NCI-H2081 (cell line): ENCODE measurements at places on chromosomes 4 and X.

GRCh38 chr4:186201535-186202230, 10.3 kb downstream of the CYP4V2 start:
- DNase-seq = no peak

DNA sequence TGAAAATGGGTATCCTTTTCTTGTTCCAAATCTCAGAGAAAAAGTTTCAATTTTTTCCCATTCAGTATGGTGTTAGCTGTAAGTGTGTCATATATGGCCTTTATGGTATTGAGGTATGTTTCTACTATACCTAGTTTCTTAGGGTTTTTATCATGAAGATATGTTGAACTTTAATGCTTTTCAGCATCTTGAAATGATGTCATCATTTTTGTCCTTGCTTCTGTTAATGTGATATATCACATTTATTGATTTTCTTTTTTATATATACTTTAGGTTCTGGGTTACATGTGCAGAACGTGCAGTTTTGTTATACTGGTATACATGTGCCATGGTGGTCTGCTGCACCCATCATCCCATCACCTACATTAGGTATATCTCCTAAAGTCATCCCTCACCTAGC, 44.9 kb downstream of the FOXR2 start:
- DNase-seq = no peak

DNA sequence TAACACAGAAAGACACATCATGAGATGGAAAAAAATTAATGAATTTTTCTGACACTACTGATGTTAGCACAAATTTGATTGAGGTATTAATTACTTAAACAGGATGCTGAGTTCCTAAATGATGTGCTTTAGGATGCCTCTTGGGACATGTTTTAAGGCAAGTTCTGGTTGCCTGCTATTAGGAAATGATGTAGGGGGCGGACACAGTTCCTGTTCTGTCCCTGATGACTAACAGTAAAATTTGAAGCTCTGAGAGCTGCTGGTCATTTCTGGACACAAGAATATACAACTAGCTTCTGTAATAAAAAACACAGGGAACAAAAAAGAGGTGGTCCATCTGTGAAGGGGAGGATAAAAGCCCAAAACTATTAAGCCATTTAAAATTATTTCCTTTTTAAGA, 163.2 kb upstream of the ETNPPL start:
- no peak for DNase-seq

DNA sequence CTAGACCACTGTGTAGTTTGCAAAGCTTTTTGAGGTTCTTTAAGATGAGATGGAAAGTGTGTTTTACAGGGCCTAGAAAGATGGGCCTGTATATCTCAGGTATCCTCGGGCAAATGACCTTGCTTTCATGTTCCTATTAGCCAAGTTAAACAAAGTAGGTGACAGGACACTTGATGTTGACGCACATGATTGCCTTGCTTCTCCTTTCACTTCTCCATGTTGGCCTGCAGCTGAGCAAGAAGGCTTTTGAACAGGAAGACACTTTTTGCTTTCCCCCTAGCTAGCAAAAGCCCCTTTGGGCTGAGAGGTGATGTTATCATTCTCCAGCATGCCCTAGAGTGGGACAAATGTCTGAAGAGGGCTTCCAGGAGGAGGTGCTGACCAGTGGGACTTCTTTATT, 202.1 kb downstream of the GPC3 start:
- DNase-seq = no peak

DNA sequence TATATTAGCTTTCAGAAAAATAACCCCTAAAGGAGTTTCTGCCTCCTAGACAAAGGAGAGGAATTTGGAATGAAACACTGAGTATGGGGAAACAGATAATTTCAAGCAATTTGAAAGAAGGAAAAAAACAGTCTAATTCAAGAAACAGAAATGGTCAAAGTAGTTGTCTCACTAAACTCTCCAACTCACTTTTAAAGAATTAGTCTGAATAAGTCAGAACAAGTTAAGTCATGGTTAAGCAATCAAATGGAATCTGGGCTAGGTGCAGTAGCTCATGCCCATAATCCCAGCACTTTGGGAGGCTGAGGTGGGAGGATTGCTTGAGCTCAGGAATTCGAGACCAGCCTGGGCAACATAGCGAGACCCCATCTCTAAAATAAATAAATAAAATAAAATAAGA, 95.7 kb upstream of the GRIA3 start:
- DNase-seq = no peak

- DNase-seq = no peak
Observed at GRCh38 chr4:30103455-30103854, 616.7 kb upstream of the PCDH7 start.

GRCh38 chrX:25968920-25969319, 169.2 kb upstream of the MAGEB18 start:
- DNase-seq = peak; percentile 66
